ENCODE measurements at places on chromosomes 11 and 22. TPM values are rescaled to one million over a fixed set of nuclear protein-coding genes. Genes with fewer than 3 reads are reported as not detected.

GRCh38 chr11:109849946-109850345, 243.2 kb upstream of the ZC3H12C start:
- no peak for DNase-seq

DNA sequence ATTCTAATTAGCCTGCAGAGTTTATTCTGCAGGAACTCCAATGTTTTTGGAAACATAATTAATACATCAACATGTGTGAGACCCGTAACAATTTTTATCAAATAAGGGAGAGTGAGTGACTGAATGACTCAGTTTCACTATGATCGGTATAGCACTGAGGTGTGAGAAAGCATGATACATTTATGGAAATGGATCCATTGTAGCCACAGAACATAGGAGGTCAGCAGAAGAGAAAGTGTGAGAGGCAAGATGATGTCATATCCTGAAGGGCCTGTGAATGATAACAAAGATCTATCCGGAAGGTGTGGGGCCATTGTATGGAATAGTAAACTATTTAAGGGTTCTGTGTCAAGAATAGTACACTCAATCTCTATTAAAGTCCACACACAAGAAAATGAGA, 1406.1 kb upstream of the TENM4 start:
- no peak for DNase-seq

DDX10 gene
- total RNA-seq, result 24.9 TPM

DNA sequence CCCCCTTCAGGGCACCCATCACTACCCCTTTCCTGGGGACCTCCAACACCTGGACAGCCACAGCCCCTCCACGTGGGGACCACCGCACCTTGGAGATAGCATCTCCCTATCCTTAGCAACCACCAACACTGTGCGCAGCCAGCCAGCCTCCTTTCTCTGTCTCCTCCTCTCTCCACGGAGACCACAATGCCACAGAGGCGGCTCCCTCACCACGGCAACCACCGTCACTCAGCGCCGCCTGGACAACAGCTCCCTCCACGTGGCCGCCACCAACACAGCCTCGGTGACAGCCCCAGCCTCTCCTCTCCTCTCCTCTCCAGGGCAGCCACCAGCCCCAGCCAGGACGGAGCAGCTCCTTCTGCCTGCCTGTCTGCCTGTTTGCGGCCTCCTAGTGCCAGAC, 10.5 kb downstream of the ELFN2 start:
- no peak for DNase-seq

KRTAP5-8 gene
- total RNA-seq, result 1.1 TPM

DNA sequence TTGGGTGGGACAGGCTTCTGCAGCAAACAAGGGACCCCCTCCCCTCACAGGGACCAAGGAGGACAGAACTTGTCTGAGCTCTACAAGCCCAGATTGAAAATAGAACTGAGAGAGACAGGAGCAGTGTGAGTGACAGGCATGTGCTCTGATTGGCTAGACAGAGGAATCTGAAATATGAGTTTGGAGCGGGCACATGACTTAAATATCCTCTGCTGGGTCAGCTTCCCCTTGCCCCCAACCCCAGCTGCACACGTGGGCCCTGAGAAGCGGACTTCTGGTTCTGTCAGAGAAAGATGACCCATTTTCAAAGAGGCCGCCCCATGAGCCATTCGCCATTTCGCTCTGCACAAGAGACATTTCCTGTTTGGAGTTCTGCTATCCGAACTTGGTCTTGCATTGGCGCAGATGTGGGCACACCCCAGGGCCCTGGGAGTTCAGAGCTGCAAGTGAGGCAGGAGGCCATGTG, 5.3 kb downstream of the TUBA8 start:
- DNase-seq, result no peak

DNA sequence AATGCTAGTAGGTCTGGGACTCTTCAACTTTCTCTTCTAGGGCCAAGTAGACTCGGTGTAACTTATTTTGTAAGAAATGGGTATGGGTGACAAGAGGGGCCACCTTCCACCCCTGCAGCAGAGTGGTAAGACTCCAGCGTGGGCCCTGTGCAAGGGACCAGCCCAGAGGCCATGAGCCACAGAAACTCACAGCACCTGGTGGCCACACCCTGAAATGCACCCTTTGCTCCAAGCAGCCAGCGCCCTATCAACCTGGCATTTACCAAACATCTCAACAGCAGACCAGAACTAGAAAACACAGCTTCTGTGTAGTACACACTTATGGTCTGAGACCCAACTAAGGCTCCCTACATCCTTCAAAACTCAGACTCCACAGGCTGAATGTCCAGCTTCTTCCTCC, 5.7 kb downstream of the CDCA5 start:
- no peak for DNase-seq

- no peak for DNase-seq
Measured at GRCh38 chr22:49658902-49659280, 168.8 kb downstream of the BRD1 start.

MUC5AC gene
- total RNA-seq, result not detected
